ENCODE measurements at places on chromosomes 1 and 21.
A peak's percentile ranks its signal among the peaks of the same experiment; 100 is the strongest.

- DNase-seq, result no peak
These were observed 15.7 kb downstream of the FOXJ3 start for GRCh38 chr1:42319128-42319851.

DNA sequence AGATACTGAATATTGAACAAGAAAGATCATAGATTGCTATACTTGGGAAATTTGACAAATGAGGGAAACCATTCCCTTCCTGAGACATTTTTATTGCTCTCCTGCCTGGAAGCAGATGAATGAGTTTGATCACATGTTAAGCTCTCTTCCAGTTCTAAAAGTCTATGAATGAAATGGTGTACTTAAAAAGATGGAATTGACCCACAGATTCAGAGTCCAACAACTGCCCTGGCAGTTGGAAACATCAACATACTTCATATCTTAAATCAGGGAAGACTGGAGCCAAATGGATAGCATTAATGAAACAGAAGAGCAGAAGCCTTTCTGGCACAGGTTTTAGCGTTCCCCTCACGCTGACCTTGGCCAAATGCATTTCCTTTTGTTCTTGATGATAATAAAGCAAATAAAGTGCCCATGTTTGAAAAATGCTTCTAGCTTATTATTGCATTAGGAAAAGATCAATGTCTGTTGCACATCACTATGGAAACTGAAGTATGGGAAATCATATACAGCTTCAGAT is 142.6 kb downstream of the ESRRG start:
- no peak for DNase-seq

- DNase-seq, result no peak
These were observed 258.9 kb upstream of the PROX1 start for GRCh38 chr1:213728593-213729536.

DNA sequence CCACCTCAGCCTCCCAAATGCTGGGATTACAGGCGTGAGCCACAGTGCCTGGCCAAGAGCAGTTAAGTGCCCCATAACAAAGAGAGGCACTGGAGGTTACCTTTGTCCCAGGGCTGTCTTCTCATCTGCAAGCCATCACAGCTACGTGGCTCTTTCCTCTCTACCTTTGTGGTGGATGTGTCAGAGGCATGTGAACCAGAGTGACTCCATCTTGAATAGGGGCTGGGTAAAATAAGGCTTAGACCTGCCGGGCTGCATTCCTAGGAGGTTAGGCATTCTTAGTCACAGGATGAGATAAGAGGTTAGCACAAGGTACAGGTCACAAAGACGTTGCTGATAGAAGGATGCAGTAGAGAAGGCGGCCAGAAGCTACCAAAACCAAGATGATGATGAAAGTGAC is 59.4 kb upstream of the POU2F1 start:
- no peak for DNase-seq

DNA sequence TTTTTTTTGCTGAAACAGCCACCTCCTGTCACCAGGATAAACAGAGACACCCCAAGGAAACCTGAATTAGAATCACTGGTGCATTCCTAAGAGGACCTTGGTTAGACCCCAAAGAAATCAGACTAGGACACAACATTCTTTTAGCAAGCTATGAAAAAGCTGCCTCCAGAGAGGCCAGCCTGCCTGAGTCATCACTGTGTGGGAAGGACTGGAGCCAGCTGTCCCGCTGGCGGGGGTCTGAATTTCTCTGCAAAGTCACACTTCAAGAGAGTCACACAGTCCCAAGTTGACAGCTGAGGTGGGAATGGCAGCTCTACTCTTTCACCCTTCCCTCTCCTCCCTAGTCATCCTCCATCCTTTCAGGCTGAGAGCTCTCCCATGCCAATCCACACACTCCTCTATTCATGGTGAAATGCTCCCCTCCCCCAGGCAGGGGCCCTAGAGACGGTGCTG is 405.0 kb upstream of the POU3F1 start:
- no peak for DNase-seq

DNA sequence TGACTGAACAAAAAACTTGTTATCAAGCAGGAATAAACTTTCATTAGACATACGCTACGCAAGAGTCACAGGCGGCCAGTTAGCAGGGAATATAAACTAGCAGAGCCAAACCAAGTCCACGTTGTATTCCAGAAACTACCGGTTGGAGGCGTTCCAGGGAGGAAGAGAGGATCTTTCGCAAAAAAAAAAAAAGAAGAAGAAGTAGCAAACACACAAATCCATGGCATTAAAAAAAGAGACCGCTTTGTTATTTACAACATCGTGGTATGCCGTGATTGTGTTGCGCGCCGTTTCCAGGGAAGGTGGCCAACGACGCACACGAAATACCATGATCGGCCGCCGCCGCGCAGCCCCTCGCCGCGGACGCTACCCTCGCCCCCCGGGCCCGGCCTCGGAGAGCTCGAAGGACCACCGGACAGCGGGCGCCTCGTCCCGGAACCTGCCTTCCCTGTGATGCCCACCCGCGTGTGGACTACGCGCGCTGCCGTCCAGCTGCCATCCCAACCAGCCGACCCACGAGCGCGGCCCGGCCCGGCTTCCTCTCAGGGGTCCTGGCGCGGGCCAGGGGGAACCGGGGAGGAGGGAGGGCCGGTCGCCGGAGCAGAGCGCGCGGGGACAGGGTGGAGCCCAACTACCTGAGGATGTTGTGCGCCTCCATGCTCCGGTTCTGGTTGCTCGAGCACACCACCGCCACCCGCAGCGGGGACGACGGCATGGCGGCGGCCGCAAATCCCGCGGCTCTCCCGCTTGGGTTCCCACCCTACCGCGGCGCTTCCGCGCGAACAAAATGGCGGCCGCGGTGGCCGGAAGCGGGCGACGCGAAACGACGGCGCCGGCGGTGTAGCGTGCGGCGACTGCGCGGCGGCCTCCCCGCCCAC is 581 bp downstream of the SSU72 start:
- peak; percentile 63 for DNase-seq

DNA sequence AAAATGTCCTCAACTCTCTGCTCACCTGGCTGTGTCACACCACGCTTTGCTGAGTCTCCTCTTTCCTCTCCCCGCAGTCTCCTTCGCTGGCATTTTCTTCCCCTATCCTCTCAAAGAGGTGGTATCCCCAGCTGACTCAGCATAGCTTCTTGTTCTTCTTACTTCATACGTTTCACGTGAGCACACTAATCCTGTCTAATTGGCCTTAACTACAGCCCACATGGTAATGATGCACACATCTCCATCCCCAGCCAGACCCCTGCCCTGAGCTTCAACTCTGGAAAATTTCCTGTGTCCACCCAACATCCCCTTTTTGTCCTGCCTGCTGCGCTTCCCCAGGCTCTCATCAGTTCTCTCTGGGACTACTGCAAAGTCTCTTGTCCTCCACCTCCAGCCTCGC is 169.8 kb downstream of the TTLL7 start:
- DNase-seq, result no peak

GRCh38 chr21:30146558-30147282 is 19.9 kb downstream of the CLDN17 start:
- DNase-seq, result no peak

DNA sequence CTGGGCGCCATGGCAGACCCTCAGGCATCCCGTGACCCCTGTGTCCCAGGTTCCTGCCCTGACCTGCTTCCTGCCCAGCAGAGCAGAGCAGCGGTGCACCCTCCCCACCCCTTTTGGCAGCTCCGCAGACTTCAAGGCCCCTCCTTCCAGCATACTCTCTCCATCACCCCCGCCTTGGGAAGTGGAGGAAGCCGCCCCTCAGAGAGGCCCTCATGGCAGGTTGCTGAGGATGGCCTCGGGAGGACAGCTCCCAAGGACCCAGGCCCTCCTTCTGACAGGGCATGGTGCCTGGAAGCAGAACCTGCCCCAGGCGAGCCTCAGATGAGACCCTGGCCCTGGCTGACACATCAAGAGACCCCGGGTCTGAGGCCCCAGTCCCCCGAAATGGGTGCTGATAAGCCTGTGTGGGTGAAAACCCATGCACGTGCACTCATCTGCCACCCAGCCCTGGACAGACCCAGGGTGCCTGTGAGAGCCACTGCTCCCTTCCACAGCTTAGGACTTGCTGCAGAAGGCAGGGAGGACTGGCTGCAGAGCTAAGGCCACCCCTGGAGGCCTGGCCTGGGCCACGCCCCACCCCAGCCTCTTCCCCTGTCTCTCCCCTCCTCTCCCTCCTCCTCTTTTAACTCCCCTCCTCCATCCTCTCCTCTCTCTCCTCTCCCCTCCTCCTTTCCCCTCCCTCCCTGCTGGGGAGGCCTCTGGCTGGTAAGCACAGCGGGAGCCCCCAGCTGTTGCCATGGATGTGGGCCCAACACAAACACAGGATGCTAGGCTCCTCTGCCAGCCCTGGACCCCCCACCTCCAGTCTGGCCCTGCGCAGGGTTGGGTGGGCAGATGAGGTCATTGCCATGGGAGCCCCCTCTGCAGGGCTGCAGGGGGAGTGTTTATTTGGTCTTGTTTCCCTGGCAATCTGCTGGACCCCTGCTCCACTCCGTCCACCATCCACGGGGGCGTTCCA is 33.7 kb downstream of the WNT9A start:
- no peak for DNase-seq

- no peak for DNase-seq
These were observed 145.6 kb downstream of the MRPL39 start for GRCh38 chr21:25461725-25462124.

DNA sequence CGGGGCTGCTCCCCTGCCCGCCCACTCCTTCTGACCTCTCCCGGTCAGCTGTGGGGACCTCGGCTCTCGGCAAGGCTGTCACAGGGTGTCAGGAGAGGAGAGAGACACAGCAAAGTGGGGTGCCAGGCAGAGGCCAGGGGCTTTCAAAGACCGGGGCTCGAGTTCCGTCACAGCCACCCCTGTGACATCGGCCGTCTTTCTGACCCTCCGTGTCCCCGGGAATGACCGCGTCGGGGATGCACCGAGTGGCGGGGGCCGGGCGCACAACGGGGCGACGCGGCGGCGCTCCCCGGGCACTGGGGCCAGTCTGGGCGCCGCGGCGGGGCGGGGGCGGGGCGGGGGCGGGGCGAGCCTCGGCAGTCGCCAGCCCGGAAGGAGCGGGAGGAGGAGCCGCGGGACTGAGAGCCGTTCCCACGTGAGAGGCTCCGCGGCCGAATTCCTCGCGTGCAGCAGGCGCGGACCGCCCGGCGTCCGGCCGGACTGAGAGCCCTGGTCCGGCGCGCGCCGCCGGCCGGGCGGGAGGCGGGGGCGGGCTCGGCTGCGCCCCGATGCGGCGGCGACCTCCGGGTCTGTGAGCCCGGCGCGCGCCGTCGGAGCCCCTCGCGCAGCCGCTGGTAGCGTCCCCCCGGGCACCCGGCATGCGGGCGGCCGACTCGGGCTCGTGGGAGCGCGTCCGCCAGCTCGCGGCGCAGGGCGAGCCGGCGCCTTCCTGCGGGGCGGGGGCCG is 229.7 kb upstream of the TMEM51 start:
- no peak for DNase-seq

- DNase-seq, result no peak
These were observed 12.6 kb upstream of the NTPCR start for GRCh38 chr1:232937741-232938375.

- DNase-seq, result no peak
These were observed 34.8 kb upstream of the ADARB1 start for GRCh38 chr21:45039317-45040156.

DNA sequence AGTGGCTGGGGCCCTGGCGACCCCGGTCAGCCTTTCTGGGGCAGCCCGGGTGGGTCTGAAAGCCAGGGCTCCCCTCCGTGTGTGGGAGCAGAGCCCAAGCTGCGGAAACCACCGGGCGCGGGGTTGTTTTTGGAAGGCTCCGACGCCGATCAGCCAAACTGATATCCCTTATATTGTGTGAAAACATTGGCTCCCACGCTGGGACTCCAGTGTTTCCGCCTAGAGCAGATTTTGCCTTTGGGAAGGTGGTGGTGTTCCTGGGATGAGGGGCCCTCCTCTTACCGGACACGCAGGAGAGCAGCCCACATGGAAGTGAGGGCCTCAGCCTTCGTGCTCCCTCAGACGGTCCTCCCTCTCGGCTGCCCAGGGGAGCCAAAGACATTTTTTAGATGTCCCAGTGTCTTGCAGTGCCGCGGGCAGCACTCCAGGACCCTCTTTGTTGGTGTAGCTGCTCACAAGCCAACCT is 54.3 kb downstream of the NGF start:
- DNase-seq, result no peak

DNA sequence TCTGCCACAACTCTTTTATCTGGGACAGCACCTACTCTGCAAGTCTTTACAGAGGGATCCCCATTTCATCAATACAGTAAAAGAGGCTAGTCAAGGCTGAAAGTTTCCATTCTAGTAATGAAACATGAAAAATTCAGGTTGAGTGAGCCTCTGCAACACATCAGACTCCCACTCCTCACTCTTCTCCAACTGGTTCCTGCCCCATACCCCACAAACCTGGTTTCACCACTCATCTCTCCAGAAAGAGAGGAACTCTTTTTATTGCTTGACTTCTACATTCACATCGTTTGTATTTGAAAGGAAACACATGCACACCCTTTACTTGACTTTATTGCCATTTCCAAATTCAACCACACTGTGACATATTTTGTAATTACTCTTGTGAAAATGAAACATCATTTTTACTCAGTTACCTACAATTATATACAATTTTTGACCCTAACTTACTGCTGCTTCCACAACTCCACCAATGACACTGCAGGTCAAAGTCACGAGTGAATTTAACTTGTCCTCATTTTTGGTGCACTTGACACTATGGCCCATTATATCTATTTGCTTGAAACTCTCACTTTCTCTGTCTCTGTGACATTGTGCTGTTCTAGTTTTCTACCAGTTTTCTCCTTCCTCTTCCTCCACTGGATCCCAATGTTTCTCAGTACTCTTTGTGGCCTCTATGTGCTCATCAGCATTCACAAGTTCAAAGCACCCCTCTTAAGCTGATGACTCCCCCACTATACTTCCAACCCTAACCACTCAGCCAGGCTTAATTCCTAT is 8.0 kb downstream of the STX6 start:
- no peak for DNase-seq

GRCh38 chr1:223364685-223365382 is 858 bp upstream of the SUSD4 start:
- DNase-seq, result no peak

DNA sequence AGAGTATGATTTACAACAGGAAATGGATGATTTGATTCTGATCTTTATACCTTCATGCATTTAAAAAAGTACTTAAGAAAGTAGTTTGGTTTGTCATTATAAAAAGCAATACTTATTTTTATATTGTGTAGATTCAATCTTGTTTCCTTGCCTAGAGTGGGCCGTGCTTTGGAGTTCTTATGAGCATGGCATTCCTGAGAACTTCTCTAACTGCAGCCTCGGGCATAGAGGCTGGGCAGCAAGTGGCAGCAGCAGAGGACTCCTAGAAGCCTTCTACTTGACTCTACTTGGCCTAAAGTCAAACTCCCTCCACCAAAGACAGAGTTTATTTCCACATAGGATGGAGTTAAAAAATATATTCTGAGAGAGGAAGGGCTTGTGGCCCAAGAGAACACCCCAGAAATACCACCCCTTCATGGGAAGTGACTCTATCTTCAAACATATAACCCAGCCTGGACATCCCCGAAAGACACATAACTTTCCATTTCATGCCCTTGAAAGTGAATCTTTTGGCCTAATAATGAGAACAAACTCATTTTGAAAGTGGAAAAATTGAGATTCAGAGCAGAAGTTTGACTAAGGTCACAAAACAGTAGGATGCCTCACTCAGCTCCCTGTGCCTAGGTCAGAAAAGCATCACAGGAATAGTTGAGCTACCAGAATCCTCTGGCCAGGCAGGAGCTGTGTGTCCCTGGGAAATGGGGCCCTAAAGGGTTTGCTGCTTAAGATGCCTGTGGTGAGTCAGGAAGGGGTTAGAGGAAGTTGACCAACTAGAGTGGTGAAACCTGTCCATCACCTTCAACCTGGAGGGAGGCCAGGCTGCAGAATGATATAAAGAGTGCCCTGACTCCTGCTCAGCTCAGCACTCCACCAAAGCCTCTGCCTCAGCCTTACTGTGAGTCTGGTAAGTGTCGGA is at the start of gene IVL:
Gene IVL (plus strand): TSS at position 861 of the 916 bp plus-strand sequence. CDS start 1,252 bp downstream, outside the sequence.
- no peak for DNase-seq
